Pons (tissue), 1 donor: ENCODE measurements at places on chromosomes 11 and 22.

- no peak for DNase-seq
These were observed 447.8 kb upstream of the CNTN5 start for GRCh38 chr11:98572941-98573340.

DNA sequence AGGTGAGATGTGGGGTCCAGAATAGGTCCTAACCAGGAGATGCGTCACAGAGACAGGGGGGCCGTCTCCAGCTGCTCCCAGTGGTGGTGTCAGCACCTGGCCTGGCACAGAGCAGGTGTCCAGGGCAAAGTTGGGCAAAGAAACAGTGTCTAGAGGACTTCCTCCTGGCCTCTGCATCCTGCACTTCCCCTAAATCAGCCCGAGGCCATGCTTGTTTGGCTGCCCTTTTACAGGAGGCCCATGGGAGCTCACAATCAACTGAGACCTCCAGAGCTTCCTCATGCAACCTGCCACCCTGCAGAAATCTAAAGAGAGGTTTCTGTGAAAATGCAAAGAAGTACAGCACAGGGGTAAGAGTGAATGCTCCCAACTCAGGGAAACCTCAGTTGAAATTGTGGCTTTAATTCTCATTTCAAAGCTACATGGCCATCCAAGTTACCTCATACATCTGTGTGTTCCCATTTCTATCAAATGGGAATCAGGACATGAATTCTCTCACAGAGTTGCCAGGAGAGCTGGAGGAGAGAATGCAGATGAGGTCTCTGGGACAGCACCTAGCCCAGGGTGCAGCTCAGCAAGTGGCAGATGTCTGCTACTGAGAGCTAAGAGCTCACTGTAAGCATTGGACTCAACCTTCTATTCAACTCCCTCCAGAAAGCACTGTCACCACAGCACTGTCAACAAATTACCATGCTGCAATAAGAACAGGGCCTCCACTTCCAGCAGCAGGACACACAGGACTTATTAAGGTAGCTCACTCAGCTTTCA is 32.6 kb downstream of the TCIRG1 start:
- no peak for DNase-seq

- DNase-seq, result no peak
These were observed 43.0 kb downstream of the CACNA1I start for GRCh38 chr22:39613549-39613921.

DNA sequence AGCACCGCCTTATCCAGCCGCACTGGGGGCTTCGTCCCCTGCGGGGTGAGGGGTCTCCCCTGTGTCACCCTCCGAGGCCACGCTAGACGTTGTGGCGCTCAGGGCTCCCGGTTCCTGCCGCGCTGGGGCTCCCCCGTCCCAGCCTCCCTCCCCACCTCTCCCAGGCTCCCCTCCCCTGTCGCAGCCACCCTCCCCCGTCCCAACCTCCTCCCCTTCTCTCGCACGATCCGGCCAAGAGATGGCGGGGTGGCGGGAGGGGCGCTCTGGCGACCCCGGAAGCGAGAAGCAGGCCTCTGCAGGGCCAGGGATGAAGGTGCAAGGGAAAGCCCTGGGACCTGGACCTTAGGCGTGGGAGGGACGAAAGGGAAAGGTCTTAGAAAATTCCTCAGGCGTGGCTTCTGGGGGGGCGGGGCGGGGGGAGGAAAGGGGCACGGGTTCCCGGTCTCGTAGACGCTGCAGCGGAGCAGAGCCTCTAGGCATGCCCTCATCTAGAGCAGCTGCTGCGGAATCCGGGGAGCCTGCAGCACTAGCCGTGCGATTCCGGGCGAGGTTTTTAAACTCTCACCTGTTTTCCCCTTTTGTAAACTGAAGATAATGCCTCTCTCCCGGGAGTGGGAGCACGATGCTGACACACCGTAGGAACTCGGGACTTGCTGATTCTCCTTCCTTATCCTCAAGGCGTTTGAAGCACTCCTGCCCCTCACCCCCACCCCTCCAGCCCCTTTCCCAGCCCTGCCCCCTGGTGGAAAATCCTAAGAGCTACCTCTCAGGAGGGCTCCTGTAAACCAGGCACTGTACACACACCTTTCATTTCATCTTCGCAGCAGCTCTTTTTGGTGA is 14.4 kb downstream of the KCNJ5 start:
- no peak for DNase-seq

DNA sequence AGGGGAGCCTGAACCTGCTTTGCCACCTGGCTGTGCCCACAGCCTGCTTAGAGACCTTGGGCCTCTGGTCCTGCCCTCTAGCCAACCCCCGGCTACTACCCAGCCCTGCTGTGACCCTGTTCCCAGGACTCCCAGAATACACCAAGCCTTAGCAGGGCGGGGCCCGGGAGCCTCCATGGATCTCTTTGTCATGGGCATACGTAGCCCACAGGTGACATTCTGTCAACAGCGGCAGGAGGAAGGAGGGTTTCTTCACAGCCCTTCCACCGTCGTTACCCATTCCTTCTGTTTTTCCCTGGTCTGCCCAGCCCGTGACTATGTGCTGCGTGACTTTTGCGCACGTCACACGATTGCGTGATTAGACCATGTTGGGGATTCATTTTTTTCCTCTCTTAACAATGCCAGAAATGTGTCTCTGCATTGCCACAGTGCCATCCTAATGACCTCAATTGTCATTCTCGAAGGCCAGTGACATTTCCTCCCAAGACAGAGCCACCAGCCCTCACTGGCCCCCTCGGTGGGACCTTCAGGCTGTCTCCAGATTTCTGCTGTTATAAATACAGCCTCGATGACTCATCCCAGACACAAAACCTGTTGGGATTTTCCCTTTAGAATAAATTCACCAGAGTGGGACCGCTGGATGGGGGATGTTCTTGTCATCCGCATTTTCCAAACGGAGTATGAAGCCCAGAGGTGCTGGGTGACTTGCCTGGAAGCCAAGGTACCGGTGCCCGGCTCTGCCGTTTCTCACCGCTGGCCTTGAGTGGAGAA is 9.0 kb downstream of the SYT12 start:
- DNase-seq, result no peak

DNA sequence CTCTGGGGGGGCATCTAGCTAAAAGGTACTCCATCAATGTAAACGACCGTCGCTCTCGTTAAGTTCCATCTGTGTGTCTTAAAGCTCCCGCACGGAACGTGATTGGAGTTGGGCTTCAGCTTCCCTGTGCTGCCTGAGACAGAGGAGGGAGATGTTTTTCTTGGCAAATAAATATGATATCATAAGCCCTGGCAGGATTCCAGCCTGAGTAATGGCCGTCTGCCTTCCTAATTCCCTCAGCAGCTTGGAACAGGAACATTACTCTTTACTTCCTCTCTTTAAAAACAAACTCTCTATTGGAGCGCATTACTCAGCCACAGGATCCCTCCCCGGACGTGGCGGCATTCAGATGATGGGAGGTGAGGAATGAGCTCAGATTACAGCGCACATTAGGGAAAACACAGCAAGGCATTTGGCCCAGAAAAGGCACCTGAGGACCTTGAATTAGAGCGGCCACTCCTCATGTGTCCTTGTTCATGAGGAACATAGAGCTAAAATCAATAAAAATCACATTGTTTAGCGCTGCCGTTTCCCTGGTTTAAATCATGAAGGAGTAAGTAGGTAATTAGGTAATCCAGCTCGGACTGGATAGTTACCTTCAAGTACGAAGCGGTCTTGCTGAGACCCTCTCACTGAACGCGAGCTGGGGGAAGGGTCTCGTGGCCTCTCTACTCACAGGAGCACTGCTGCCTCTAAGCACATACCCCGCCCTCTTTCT is 230.4 kb downstream of the ST3GAL4 start:
- DNase-seq, result peak; percentile 7

DNA sequence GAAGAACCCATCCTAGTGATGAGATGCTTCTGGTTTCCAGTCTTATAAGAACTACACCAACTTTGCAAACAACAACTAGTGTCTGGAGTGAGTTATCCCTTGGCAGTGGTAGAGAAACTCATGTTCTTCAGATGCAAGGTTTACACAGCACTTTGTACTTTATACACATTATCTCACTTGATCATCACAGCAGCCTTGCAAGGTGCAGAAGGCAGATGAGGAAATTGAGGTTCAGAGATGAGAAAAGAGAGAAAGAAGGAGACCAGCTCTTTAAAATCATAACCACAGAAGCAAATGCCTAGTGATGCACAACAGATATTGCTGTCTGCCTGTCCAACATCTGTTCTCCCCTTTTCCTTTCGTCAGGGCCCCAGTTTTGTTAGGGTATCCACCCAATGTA is 16.7 kb upstream of the CD44 start:
- no peak for DNase-seq

DNA sequence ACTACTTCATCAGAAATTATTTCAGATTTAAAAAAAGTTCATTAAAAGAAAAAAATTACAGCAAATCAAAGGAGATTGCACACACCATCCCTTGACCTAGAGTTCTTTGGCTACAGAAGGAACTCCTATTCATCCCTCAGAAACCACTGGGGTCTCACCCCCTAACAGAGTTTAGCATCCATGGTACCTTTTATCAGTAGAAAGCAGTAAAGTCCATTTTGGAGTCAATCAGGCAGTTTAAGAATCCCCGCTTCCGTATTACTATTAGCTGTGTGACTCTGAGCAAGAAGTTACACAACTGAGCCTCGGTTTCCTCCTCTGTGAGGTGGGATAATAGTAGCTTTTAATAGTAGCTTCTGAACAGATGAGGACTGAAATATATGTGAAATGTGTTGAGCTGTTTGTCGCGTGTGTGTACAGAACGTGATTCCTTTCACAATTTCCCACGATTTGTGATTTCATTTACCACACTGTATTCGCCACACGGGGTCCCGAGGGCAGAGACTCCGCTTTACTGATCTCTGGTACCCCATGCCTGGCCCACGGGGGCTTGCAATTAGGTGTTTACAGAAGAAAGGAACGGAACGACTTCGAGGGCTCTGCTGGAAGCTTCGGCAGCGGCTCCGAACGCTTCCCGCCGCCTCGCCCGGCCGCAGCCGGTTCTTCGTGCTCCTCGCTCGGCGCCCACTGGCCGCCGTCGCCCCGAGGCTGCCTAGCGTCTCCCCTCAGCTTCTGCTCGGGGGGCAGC is 72.5 kb upstream of the ZBED5 start:
- no peak for DNase-seq

GRCh38 chr11:62615521-62615920 is 2.5 kb downstream of the ROM1 start:
- no peak for DNase-seq
